ENCODE measurements at places on chromosomes 5 and 9. TPM values are rescaled to one million over a fixed set of nuclear protein-coding genes. Genes with fewer than 3 reads are reported as not detected.

INSL6 gene
- 0.30 TPM for polyA plus RNA-seq

NEUROG1 gene
- polyA plus RNA-seq: not detected

DNA sequence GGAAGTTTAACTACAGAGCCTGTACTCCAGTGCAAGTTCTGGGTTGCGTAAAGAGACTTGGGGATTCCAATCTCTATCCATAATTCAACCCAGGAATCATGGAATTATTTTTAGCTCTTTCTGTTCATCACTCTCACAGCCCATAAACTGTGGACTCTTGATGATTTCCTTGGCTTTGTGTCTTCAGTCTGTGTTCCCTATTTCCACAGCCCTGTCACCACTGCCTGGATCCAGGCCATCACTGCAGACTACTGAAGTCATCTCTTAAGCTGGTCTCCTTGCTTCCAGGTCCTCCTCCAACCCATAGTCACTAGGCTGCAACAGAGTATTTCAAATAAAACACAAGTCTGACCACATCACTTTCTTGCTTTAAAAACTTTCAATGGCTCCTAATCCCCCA is 211.7 kb downstream of the PLK2 start:
- H3K4me1 ChIP-seq: no peaks in the 10 kb centered on the region
- H3K27me3 ChIP-seq: no peaks in the 10 kb centered on the region
- H3K27ac ChIP-seq: no peak overlapping the region
- no peak overlapping the region for H3K4me3 ChIP-seq
- no peaks in the 10 kb centered on the region for H3K36me3 ChIP-seq
- no peak for DNase-seq

DNA sequence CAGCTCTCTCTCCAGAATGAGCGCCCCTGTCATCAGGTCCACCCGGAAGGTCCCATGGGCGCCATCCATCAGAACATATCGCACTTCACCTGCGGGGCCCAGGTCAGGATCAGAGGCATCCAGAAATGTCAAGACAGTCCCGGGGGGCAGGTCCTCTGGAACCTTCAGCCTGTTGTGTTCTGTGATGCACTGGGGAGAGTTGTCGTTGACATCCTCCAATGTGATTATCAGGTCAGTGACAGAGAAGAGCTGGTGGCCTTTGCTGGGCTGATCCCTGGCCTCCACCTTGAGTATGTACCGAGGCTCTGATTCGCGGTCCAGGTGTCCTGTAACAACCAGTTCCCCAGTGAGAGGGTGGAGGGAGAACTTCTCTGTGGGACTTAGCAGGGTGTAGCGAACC is 25.2 kb downstream of the FAT2 start:
- H3K4me3 ChIP-seq: no peak overlapping the region
- H3K27me3 ChIP-seq: no peaks in the 10 kb centered on the region
- no peak overlapping the region for H3K27ac ChIP-seq
- no peaks in the 10 kb centered on the region for H3K4me1 ChIP-seq
- no peak for DNase-seq
- no peaks in the 10 kb centered on the region for H3K36me3 ChIP-seq

TNC gene
- polyA plus RNA-seq: 99.1 TPM

DNA sequence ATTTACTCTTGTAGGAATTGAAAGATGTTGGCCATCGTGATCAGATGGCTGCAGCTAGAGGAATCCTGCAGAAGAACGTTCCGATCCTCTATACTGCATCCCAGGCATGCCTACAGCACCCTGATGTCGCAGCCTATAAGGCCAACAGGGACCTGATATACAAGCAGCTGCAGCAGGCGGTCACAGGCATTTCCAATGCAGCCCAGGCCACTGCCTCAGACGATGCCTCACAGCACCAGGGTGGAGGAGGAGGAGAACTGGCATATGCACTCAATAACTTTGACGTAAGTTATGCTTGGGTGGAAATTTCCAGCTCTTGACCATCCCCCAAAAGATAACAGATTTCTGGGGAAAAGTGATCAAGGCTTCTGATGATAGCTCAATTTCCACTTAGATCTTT is 50.6 kb downstream of the LRRTM2 start:
- H3K4me1 ChIP-seq: peaks cover 31% of the 10 kb centered on the region
- H3K27me3 ChIP-seq: no peaks in the 10 kb centered on the region
- H3K36me3 ChIP-seq: peaks cover 51% of the 10 kb centered on the region
- no peak overlapping the region for H3K4me3 ChIP-seq
- no peak for DNase-seq

GRCh38 chr9:20714442-20715415 is 30.7 kb downstream of the FOCAD start:
- no peak overlapping the region for H3K27ac ChIP-seq
- H3K27me3 ChIP-seq: no peaks in the 10 kb centered on the region
- DNase-seq: no peak
- H3K36me3 ChIP-seq: no peaks in the 10 kb centered on the region
- H3K4me1 ChIP-seq: no peaks in the 10 kb centered on the region
- H3K4me3 ChIP-seq: no peak overlapping the region

GRCh38 chr5:118249386-118249785 is 739.0 kb downstream of the DTWD2 start:
- no peak overlapping the region for H3K4me3 ChIP-seq
- H3K27me3 ChIP-seq: no peaks in the 10 kb centered on the region
- no peak for DNase-seq

ESM1 gene
- 5.4 TPM for polyA plus RNA-seq

DNA sequence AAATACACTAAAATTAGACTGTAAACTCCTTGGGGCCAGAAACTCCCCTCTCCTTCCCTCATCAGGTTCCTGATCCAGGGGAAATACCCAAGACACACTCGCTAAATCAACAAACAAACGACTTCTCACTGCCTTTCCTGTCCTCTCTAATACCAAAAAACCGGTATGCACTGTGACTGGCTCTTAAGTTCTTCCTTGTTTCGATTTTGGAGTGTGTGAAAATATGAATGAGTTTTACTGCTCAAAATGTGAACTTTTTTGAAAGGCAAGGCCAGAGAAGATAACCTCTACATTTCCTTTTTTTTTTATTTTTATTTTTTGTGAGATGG is 81.1 kb upstream of the EPB41L4B start:
- no peak for DNase-seq
- no peak overlapping the region for H3K27ac ChIP-seq
- peaks cover 9% of the 10 kb centered on the region for H3K36me3 ChIP-seq
- H3K4me3 ChIP-seq: no peak overlapping the region
- no peaks in the 10 kb centered on the region for H3K4me1 ChIP-seq
- no peaks in the 10 kb centered on the region for H3K27me3 ChIP-seq

N4BP3 gene
- polyA plus RNA-seq: 20.4 TPM

GRCh38 chr5:54570916-54571315 is 53.4 kb downstream of the SNX18 start:
- DNase-seq: no peak
- no peak overlapping the region for H3K27ac ChIP-seq
- no peaks in the 10 kb centered on the region for H3K27me3 ChIP-seq
- H3K4me1 ChIP-seq: no peaks in the 10 kb centered on the region
- no peaks in the 10 kb centered on the region for H3K36me3 ChIP-seq
- no peak overlapping the region for H3K4me3 ChIP-seq

CSF1R gene
- polyA plus RNA-seq: 23.7 TPM

DNA sequence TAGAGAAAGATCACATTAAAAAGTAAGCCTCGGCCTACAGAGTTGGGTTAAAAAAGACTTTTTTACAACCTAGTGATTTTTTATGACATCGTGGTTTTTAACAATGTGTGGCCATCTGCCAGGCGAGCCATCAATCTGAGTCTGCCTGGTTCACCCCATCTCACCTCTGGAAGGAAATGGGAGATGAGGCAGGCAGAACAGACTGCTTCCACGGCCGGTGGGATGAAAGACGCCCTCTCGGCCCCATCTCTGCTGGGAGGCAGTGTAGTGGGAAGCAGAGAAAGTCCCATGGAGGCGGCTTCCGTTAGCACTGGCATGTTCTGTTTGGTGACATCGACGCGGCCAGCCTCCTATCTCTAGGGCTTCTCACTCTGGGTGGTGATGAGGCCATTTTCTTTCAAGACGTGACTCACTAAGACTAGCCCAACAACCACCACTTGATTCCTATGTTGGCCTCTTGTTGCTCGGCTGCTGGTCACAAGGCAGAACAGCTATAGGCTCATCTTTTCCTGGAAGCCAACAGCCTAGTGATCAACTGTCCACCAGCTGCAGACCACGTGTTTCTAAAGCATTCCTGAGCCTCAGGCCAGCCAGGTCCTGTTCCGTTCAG is 132.4 kb upstream of the OTULINL start:
- no peak overlapping the region for H3K27ac ChIP-seq
- no peaks in the 10 kb centered on the region for H3K36me3 ChIP-seq
- peaks cover 28% of the 10 kb centered on the region for H3K4me1 ChIP-seq

DNA sequence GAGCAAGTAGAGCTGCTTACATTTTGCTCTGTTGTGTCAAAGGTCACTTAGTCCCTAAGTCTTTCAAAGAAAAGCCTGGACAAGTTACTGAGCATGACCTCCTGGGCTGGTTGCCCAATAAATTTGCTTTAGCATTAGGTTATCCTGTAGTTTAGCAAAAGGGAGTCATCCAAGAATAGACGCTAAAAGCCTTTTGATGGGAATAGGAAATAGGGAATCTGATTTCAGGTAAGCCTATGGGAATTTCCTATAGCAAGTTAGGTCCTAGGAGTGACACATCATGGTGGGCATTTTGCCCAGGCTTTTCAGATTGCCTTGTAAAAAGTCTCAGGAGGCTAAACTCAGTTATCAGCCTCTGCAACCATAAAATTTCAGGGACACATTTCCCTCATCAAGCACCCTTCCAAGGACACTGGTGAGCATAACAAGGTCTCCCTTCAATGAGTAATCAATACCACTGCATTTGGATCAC is 67.6 kb upstream of the RANBP3L start:
- no peaks in the 10 kb centered on the region for H3K36me3 ChIP-seq
- H3K27me3 ChIP-seq: no peaks in the 10 kb centered on the region
- peaks cover 13% of the 10 kb centered on the region for H3K4me1 ChIP-seq
- no peak overlapping the region for H3K4me3 ChIP-seq
- no peak overlapping the region for H3K27ac ChIP-seq

- H3K27ac ChIP-seq: no peak overlapping the region
- DNase-seq: no peak
Observed at GRCh38 chr5:158344376-158344775, 485.4 kb upstream of the CLINT1 start.

GRCh38 chr9:90340421-90340820 is 302.2 kb downstream of the DIRAS2 start:
- H3K36me3 ChIP-seq: no peaks in the 10 kb centered on the region
- no peak overlapping the region for H3K27ac ChIP-seq
- no peaks in the 10 kb centered on the region for H3K4me1 ChIP-seq
- H3K27me3 ChIP-seq: no peaks in the 10 kb centered on the region
- H3K4me3 ChIP-seq: no peak overlapping the region

SLC34A1 gene
- 0.36 TPM for polyA plus RNA-seq

NDFIP1 gene
- 108 TPM for polyA plus RNA-seq

LHX3 gene
- not detected for polyA plus RNA-seq

ADGRV1 gene
- polyA plus RNA-seq: 15.1 TPM

- no peaks in the 10 kb centered on the region for H3K36me3 ChIP-seq
- H3K4me1 ChIP-seq: peaks cover 29% of the 10 kb centered on the region
- H3K27me3 ChIP-seq: no peaks in the 10 kb centered on the region
Observed at GRCh38 chr5:149442563-149443182, 63.6 kb upstream of the IL17B start.

SPARC gene
- polyA plus RNA-seq: 2,165 TPM

DNA sequence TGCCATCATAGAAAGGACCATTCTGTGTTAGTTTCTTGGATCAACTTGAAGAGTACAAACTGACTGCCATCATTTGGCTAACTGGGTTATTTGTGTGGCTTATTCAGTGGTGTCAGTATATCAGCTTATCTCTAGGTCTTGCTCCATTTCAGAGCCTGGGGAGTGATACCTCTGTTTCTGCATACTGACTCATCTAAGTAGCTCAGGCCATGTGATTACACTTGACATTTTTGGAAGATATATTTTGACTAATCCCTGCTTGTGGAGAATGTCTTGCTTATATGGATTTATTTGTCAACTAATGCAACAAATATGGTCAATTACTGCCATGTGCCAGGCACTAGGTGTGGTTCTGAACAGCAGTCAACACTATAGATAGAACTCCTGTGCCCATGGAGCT is 311.7 kb downstream of the YTHDC2 start:
- no peaks in the 10 kb centered on the region for H3K27me3 ChIP-seq
- DNase-seq: no peak
- no peak overlapping the region for H3K27ac ChIP-seq
- no peaks in the 10 kb centered on the region for H3K36me3 ChIP-seq
- H3K4me1 ChIP-seq: no peaks in the 10 kb centered on the region

Data from left lung (tissue), 14 donors.